Endothelial cell of umbilical vein (primary cell): ENCODE measurements at places on chromosomes 6 and 20. TPM values are rescaled to one million over a fixed set of nuclear protein-coding genes. Genes with fewer than 3 reads are reported as not detected.

DNA sequence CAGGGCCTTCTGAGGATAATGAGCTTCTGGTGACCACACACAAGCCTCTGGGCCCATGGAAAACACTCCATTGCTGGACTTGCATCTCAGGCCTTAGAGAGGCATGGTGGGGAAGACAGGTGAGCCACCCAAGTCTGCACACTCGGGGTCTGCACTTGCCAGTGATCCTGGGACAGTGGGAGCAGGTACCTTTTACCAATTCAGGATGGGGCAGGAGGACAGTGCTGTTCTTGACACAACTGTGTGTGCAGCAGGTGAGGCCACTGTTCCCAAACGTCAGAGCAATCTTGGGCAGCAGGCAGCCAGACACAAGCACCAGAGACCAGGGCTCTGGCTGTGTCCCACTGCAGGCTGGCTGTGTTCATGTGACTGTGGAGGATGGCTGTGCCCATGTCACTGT is 221.3 kb downstream of the ERMARD start:
- DNase-seq = no peak

Gene KIF13A
- 24.8 and 24.9 TPM in 2 replicates for polyA plus RNA-seq

Gene SAYSD1
- 8.5 and 9.7 TPM in 2 replicates for polyA plus RNA-seq

GRCh38 chr20:61436283-61436666 is 184.2 kb downstream of the CDH4 start:
- no peak for DNase-seq
